Activated CD4-positive, alpha-beta T cell treated with anti-CD3 and anti-CD28 coated beads, Interleukin-2, Interleukin-6, amounts not matched to agents 100 ng/mL and 50 ng/mL, durations not matched to agents 16 hours and 8 hours (primary cell): ENCODE measurements at places on chromosomes 13 and 19.
A peak's percentile ranks its signal among the peaks of the same experiment; 100 is the strongest.

- no peak for DNase-seq
Measured at GRCh38 chr13:92459306-92459705, 767.3 kb upstream of the GPC6 start.

- no peak for DNase-seq
Measured at GRCh38 chr19:48239582-48240141, 16.1 kb downstream of the CARD8 start.

DNA sequence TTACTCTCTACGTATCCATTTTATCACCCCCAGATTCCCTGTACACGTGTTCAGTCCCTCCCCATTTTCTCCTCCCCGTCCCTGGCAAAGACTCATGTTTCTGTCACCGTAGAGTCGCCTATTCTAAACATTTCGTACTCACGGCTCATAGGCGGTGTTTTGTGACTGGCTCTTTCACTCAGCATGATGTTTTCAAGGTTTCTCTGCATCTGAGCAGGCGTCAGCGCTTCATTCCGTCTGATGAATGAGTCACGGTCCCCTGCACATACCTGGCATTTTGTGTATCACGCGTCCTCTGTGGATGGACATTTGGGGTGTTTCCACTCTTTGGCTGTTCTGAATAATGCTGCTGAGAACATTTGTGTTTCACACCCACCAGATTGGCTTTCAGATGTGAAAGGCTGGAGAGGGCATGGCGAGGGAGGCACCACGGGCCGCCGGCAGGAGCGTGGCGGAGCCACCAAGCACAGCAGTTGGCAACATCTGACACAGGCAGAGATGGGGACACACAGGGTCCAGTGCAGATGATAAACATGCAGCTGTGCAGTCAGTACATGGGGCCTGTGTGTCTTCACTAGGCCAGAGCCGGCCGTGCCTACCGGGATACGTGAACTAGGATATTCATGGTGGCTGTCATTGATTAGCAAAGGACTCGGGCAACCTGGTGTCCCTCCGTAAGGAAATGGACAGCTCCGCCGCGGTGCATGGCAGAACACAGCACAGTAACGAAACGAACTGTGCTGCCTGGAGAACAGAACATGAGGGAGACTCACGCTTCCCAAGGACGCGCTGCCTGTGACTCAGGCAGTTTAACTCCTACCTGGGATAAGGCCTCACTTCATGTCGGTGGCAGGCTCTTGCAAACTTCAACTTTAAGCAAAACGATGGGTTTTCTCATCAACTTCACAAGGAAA, 117.2 kb downstream of the ATP11A start:
- DNase-seq: no peak

- DNase-seq: no peak
Measured at GRCh38 chr13:27482983-27483382, 32.6 kb upstream of the MTIF3 start.

- peak; percentile 49 for DNase-seq
Measured at GRCh38 chr19:4474514-4475022, 2.5 kb downstream of the HDGFL2 start.

DNA sequence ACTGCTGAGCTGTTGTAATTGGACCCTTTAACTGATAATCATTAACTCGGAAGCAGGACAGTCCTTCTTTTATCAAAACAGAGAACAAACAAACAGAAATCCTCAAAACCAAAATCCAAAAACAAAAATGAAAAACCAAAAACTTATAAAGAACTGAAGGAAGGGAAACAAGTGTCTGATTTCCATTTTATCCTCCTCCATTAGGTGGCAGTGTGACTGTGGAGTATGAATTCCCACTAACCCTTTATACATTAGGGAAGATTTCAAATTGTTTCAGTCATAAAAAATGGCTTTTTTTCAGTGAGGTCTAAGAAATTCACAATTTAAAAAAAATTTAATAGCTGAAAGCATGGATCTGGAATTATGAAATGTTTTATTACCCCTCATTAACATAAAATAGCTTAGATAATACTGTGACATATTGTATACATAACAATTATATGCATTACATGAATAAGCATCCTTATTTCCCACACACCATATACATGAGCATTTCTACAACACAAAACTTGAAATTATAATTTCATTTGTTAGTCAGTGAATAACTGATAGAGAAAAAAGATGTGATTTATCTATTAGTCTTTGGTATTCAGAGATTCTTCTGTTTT, 1074.3 kb upstream of the PCDH9 start:
- DNase-seq: peak; percentile 2

DNA sequence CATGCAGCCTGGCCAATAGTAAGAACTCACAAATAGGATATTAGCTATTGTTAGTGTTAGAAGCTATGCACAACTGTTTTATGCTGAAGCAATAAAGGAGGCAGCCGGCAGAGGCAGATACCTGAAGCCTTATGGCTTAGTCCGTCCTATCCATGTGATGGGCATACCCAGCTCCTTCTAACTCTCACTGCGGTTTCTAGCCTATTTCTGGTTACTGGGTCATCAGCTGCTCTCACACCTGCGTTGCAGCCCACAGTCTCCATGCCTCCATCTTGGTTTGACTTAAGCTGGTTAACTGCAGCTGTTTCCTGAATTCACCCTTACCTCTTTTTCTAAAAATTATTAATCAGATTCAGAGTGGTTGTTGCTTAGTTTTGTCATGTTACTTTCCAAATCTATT, 40.5 kb upstream of the CNMD start:
- DNase-seq: no peak

GRCh38 chr19:7783991-7784423, 21.0 kb downstream of the CLEC4M start:
- no peak for DNase-seq

GRCh38 chr13:35514801-35515502, 38.5 kb upstream of the MAB21L1 start:
- no peak for DNase-seq
